Stimulated activated CD4-positive, alpha-beta T cell treated with anti-CD3 and anti-CD28 coated beads, TNF-alpha, amount 100 ng/mL, for 1 hour (primary cell): ENCODE measurements at places on chromosomes 7 and 10.

GRCh38 chr7:2253525-2254244 lies 11.7 kb downstream of the NUDT1 start:
- DNase-seq: no peak

DNA sequence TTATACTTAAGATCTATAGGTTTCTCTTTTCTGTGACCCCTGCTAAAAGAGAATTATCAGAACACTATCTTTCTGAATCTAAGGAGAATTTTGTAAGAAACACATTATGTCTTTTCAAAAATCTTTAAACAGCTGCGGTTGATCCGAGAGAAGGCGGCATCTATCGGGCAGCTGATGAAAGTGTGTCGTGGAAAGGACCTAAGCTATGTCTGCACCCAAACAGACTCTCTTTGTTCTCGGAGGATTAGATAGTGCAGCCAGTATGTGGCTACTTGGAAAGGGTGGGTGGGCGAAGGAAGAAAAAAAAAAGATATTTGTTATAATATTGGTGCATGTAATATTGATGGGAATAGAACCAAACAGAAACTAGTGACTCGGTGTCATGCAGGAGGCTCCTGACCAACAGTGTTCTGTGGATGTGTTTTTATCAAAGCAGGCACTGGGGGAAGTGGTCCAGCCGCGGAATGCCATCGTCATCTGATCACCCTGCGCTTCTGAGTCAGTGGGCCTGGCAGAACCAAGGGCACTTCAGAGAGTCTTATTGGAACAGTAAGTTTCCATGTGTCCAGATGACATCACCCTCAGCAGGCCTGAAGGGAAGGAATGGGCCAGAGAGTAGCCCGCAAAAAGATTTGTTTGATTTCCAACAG lies 509.7 kb upstream of the AKR1E2 start:
- DNase-seq: no peak

GRCh38 chr10:49512121-49512809 lies 26.7 kb downstream of the ERCC6 start:
- no peak for DNase-seq

DNA sequence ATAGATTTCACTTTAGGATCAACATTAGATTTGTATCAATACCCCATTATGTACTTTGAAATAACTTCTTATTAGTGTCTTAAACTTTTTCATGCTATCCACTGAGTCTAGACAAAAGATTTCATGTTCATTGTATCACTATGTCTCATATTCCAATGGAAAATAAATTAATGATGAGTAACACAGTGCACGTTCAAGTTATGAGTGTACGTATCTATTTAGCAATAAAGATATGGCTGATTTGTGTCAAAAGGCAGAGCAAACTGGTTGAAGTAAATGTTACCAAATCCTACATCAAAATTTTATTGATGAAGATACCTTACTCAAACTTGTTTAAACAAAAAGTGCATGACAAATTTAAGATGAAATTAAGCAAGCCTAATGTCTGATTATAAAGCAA lies 102.4 kb downstream of the SEMA3E start:
- DNase-seq: no peak

- no peak for DNase-seq
Measured at GRCh38 chr10:34145715-34146114, 669.4 kb downstream of the PARD3 start.

- no peak for DNase-seq
Measured at GRCh38 chr10:124353896-124354295, 64.8 kb downstream of the OAT start.

- DNase-seq: no peak
Measured at GRCh38 chr10:69904533-69904932, 102.8 kb downstream of the COL13A1 start.
